ENCODE measurements at places on chromosomes 3 and 15. TPM values are rescaled to one million over a fixed set of nuclear protein-coding genes. Genes with fewer than 3 reads are reported as not detected.
A peak's percentile ranks its signal among the peaks of the same experiment; 100 is the strongest.

DNA sequence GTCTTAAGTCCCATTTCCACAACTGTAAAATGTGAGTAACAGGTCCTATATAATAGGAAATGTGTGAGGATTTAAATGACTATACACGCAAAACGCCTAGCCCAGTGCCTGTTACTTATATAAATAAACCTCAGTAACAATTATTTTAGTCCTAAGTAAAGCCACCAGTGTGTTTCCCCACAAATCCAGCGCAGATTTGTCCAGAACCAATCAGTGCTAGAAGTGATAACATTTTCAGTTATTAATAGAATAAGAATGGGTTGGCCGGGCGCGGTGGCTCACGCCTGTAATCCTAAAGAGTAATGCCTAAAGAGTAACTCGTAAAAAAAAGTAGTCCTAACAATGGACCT lies 561 bp downstream of the RPAP1 start:
- peak overlapping the region; percentile 86 for H3K27ac ChIP-seq
- H3K27me3 ChIP-seq, result no peaks in the 10 kb centered on the region
- DNase-seq, result no peak
- peak overlapping the region; percentile 99 for H3K4me3 ChIP-seq

Gene ATP13A5
- total RNA-seq, result not detected

GRCh38 chr3:134374105-134374790 lies at the start of gene AMOTL2:
TSS of gene AMOTL2 (minus strand) at chr3:134374447. CDS start at chr3:134371433, 3,014 bp downstream.
- DNase-seq, result peak; percentile 96
- peaks cover 50% of the 10 kb centered on the region for H3K4me1 ChIP-seq
- H3K27me3 ChIP-seq, result no peaks in the 10 kb centered on the region
- H3K27ac ChIP-seq, result peak within 1 kb of the TSS; percentile 93
- peak within 1 kb of the TSS; percentile 86 for H3K4me3 ChIP-seq

DNA sequence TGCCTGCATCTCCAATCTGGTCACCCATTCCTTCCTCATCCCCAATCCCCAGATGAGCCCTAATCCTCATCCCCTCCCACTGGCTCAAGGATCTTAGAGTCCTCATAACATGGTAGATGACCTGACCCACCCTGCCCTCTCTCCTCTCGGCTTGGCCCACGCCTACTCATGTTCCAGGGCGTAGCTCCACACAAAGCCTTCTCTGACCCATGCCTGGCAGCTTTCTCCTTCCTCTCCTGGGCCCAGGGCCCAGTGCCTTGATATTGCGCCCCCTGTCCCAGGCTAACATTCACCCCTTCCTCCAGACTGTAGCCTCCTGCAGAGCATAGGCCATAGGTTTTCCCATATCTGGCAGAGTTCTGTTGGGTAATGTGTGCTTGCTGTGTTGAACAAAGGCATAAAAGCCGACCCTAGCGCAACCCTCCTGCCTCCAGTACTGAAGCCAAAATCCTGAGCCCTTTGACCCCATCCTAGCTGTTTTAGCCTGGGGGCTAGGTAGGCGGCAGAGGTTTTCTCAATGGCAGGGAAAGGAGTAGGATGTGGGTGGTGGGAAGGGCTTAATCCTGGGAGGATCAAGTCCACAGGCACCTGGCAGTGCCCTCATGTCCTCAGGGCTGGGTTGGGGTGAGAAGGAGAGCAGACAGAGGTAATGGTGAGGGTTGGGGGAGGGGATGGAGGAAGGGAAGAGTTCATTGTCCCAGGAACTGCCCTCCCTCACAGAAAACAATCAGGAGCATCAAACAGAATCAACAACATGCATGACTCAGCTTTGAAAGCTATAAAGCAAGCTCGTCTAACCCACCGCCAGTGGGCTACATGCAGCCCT lies 35.5 kb downstream of the MESD start:
- peaks cover 28% of the 10 kb centered on the region for H3K36me3 ChIP-seq
- no peaks in the 10 kb centered on the region for H3K27me3 ChIP-seq
- DNase-seq, result no peak
- H3K4me3 ChIP-seq, result no peak overlapping the region
- H3K4me1 ChIP-seq, result no peaks in the 10 kb centered on the region

GRCh38 chr15:41789236-41789635 lies 15.0 kb downstream of the MAPKBP1 start:
- H3K36me3 ChIP-seq, result no peaks in the 10 kb centered on the region
- no peak for DNase-seq
- H3K4me3 ChIP-seq, result no peak overlapping the region
- no peaks in the 10 kb centered on the region for H3K27me3 ChIP-seq

Gene USF3
- total RNA-seq, result 17.2 TPM

Gene CIB2
- 18.0 TPM for total RNA-seq

GRCh38 chr15:50167110-50167509 lies 14.9 kb upstream of the SLC27A2 start:
- H3K27ac ChIP-seq, result no peak overlapping the region
- no peaks in the 10 kb centered on the region for H3K36me3 ChIP-seq

Gene PDZRN3
- total RNA-seq, result 18.5 TPM

GRCh38 chr15:59367022-59367451 lies 5.6 kb downstream of the MYO1E start:
- no peak overlapping the region for H3K27ac ChIP-seq
- no peaks in the 10 kb centered on the region for H3K36me3 ChIP-seq
- H3K4me3 ChIP-seq, result no peak overlapping the region
- no peaks in the 10 kb centered on the region for H3K27me3 ChIP-seq
- peaks cover 2% of the 10 kb centered on the region for H3K4me1 ChIP-seq

Gene SCG3
- total RNA-seq, result not detected

Gene VPS8
- total RNA-seq, result 49.4 TPM

DNA sequence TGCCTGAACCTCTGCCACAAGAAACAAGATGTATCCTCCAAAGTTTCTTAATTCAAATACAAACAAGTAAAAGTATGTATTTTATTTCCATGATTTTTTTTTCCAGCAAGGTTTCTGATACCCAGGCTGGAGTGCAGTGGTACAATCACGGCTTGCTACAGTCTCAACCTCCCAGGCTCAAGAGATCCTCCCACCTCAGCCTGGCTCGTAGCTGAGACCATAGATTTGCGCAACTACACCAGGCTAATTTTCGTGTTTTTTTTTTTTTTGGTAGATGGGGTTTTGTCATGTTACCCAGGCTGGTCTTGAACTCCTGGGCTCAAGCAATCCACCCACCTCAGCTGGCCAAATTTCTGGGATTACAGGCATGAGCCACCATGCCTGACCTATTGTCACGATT lies 12.2 kb upstream of the VEPH1 start:
- no peaks in the 10 kb centered on the region for H3K36me3 ChIP-seq
- no peak for DNase-seq
- H3K27me3 ChIP-seq, result no peaks in the 10 kb centered on the region
- no peak overlapping the region for H3K27ac ChIP-seq

DNA sequence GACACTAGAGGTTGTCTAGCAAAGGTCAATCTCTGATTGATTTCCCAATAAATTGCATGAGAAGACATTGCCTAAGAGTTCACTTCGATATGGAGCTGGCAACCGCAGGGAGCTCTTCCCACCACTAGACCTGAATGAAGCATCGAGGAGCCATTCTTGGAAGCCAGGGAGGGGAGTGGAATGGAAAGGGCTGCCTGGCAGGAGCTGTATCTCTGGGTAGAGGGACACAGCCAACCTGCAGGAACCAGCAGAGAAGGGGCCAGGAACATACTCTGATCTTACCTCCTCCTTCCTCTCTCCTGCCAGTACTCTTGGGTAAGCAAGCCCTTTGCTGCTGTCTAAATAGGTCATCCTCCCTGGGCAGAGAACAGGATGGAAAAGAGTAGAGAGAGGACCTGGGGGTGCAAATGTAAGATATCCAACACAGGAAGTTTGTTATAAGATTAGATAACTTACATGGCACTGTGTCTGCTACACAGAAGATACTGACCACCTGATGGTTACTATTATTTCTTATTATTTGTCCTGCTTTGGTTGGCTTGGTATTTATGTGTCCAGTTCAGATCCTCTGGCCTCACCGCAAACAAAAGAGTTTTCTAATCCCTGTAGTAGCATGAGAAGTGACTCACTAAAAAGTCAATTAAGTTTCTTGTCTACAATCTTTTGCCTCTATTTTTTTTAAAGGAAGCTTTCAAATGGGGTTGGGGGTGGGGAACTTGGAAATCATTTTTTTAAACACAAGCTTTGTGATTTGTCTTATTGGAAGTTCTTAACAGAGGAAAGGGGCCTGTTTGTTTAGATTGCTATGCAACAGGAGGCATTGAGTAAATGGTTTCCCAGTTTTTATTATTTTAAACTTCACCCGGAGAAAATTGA lies 156.7 kb upstream of the TSC22D2 start:
- DNase-seq, result no peak
- H3K27me3 ChIP-seq, result no peaks in the 10 kb centered on the region
- H3K4me1 ChIP-seq, result peaks cover 29% of the 10 kb centered on the region

Gene ITGA11
- total RNA-seq, result 7.9 TPM

- no peaks in the 10 kb centered on the region for H3K27me3 ChIP-seq
- DNase-seq, result no peak
- no peak overlapping the region for H3K27ac ChIP-seq
- H3K36me3 ChIP-seq, result no peaks in the 10 kb centered on the region
- H3K4me1 ChIP-seq, result no peaks in the 10 kb centered on the region
- H3K4me3 ChIP-seq, result no peak overlapping the region
Measured at GRCh38 chr3:102301155-102301880, 133.5 kb upstream of the ZPLD1 start.

Gene CADM2
- 5.2 TPM for total RNA-seq

- H3K4me1 ChIP-seq, result no peaks in the 10 kb centered on the region
- H3K27ac ChIP-seq, result no peak overlapping the region
- no peaks in the 10 kb centered on the region for H3K36me3 ChIP-seq
- no peaks in the 10 kb centered on the region for H3K27me3 ChIP-seq
- DNase-seq, result no peak
Measured at GRCh38 chr3:97464035-97464434, 300.5 kb upstream of the ARL6 start.

DNA sequence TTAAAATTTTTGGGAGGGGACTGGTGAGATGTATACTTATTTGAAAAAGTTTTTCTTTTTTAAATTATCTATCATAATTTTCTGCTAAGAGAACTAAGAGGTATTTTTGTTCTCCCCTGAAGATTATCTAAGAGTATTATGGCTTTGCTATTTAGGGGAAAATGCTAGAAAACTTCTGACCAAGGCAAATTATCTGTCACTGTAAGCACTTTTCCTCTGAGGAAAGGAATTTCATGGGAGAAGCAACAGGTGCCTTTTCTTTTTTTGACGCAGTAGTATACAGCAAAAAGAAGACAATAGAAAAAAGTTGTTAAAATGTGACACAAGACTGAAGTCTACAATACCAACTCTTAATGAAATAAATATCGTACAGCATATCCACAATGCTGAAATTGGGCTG lies 201.6 kb upstream of the NANOGP8 start:
- H3K27ac ChIP-seq, result no peak overlapping the region
- H3K4me3 ChIP-seq, result no peak overlapping the region
- no peaks in the 10 kb centered on the region for H3K27me3 ChIP-seq
- peaks cover 7% of the 10 kb centered on the region for H3K4me1 ChIP-seq

DNA sequence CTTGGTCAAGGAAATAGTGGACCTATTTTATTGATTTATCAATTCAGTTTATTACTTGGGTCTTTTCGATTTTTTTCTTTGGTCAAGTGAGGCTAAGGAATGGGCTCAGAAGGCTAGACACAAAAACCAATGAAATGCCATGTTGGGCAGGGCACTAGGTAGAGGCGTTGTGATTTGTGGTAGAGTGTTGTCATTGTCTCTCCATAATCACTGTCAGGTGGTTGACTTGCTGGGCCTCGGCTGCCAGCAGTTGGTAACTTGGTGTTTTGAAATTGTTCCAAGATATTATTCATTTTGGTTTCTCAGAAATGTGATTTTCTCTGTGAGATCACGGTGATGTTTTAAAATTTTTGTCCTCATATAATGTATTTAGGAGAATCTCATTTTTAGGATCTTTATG lies 173.6 kb downstream of the KLHL25 start:
- no peak for DNase-seq
- H3K27ac ChIP-seq, result peak overlapping the region; percentile 87
- peaks cover 90% of the 10 kb centered on the region for H3K4me1 ChIP-seq
- H3K36me3 ChIP-seq, result no peaks in the 10 kb centered on the region
- no peaks in the 10 kb centered on the region for H3K27me3 ChIP-seq

Gene TGM4
- total RNA-seq, result not detected

DNA sequence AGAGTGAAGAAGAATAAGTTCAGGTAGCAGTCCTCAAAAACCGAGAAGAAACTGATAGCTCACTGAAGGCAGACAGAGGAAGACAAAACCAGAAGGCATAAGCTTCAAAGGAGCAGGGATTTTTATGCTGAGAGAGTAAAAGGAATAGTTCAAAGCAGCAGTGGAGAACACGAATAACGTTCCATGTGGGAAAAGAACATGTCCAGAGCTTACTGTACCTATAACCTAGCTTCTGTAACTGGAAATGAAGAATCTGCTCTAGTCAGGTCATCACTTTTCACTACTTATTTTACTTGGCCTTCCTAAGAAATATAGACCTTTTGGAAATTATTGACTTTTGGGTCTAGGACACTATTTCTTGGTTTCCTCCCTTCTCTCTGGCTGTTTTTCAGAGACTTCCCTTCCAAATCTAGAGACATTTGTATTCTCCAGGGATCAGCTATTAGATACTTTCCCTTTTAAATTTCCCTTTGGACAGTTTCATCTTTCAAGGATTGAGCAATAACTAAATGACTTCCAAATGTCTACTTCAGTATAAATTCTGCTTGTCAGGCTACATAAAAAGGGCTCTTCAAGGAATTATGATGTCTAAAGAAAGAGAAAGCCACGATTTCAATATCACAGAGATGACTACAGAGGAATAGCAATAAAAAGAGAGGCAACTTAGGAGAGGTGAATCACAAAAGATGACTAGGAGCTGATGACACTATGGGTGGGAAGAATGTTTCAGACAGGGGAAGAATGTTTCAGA lies 46.7 kb downstream of the UBE3A start:
- H3K4me3 ChIP-seq, result no peak overlapping the region
- H3K36me3 ChIP-seq, result no peaks in the 10 kb centered on the region
- no peaks in the 10 kb centered on the region for H3K27me3 ChIP-seq
- H3K27ac ChIP-seq, result peak overlapping the region; percentile 44
- H3K4me1 ChIP-seq, result peaks cover 42% of the 10 kb centered on the region

- DNase-seq, result no peak
- no peak overlapping the region for H3K27ac ChIP-seq
- H3K27me3 ChIP-seq, result no peaks in the 10 kb centered on the region
- no peaks in the 10 kb centered on the region for H3K4me1 ChIP-seq
- H3K36me3 ChIP-seq, result no peaks in the 10 kb centered on the region
Measured at GRCh38 chr3:56453011-56453410, 15.3 kb downstream of the ERC2 start.
